ENCODE measurements at places on chromosomes 5 and 9.

DNA sequence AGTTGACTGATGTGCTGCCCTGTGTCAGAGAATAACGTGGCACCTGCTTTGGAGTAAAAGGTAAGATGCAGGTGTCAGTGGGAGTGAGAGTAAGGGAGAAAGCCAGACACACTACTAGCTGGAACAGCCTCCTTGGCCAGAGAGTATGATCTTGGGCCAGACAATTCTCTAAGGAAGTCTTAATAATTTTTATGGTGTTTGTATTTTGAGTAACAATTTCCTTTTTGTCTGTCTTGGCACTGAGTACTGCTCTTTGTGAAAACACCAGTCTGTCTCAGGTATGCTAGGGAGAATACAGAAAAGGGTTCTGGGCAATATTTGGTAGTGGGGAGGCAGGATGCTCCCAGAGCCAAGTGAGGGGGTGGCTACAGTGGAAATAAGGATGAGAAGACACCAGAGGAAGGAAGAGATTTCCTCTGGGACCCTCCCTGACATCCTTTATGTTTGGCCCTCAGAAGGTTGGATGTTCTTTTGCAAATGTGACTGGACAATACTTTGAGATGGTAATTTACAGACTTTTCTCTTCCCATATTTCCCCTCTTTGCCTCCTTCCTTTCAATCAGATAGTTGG, 20.6 kb upstream of the PRDM6 start:
- DNase-seq: no peak

DNA sequence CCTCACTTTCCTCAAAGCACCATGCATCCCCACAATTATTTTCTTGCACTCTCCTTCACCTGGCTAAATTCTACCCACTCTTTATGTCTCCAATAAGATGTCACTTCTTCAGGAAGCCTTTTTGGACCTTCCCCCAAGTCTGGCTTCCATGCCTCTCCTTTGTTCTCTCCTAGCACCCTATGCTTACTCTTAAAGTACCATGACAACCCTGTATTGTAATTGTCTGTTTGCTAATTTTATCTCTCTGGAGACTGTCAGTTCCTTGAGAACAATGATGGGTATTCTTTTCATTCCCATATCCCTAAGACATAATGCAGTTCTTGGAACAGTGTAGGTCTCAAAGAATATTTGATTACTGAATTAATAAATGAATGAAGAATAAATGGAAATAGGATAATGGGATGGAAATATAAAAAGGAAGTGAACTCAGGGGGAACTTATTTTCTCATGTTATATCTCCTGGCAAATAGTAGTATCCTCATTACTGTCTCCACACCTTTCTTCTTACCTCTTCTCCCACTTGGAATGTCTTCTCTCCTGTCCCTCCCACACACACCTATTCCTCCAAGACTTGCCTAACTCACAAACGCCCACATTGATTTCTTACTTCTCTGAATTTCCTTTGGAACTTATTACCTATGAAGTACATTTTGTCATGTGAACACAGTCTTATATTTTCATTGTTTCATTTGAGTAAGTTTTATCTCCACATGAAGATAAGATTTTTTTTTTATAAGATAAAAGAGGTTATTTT, 499.1 kb downstream of the NFIB start:
- DNase-seq: no peak

DNA sequence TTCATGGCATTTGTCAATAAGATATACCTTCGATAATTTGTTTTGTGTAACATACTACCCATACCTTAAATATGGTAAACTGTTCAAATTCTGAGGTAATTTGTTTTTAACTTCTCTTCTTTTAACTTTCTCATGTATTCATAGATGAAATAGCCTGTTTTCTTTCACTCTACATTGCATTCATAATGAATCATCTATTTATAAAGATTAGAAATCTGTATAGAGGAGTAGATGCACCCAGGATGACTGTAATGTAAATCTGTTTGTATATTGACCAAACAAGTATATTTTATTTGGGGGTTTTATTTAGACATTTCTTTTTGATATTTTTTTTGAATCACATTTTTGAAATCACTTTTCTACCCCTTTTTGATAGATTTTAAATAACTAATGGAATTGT, 144.6 kb downstream of the CD180 start:
- no peak for DNase-seq

DNA sequence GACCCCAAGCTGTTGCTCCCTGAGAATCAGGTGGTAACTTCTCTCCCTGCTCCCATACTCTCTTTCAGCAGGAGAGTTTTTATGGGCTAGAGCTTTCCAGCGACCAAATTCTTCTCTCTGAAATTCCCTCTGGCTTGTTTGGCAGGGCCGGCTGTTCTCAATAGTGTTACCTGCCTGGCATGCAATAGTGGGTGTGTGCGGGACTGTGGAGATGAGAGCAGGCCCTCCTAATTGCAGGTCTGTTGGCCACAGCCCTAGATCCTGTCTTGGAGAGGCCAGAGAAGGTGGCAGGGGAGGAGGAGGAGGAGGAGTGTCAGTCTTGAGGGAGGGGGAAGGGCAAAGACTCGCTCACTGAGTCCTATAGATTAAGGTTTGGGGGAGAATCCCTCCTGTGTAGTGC, 29.5 kb downstream of the AQP7 start:
- no peak for DNase-seq

GRCh38 chr9:121253821-121254501, 14.0 kb upstream of the GSN start:
- DNase-seq: peak; percentile 49

DNA sequence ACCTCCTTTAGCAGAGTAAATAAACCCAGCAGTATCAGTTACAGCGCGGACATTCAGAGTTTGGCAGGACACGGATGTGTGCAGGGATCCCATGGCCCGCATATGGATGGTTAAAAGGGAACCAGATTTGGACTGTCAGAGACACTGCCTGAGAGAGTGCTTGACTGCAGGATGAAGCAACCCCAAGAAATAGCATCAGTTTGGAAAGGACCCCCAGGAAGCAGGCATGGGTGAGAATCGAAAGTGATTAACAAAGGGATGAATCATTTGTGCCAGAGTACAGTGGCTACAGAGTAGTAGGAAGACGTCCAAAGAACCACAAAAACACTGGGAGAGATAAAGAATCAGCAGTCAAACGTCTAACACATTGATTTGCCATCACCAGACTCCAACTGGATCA, 5.5 kb downstream of the C7 start:
- DNase-seq: no peak

- DNase-seq: no peak
Measured at GRCh38 chr9:109986521-109986991, 206.6 kb downstream of the PALM2AKAP2 start.

GRCh38 chr9:8614926-8615440, 815.4 kb upstream of the DMAC1 start:
- no peak for DNase-seq

GRCh38 chr9:109171926-109172325, 4.9 kb upstream of the FRRS1L start:
- DNase-seq: no peak

- DNase-seq: no peak
Measured at GRCh38 chr9:109064963-109065702, 51.8 kb upstream of the CTNNAL1 start.

GRCh38 chr9:119101048-119101447, 268.2 kb downstream of the BRINP1 start:
- no peak for DNase-seq

DNA sequence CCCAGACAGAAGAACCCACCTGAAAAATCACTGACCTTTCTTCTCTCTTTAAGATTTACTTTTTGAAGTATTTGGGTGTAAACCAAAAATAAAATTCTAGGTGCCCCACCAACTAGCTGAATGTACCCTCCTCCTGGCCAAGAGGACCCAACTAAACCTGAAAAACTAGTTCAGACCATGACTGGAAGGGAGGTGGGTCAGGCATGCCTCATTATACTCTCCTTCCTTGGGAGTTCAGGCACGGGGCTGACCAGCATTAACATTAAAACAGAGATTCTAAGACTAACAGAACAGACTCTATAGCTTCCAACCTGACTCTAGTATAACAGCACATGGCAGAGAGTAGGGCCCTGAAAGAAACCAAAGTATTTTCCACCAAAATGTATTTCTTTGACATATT, 61.4 kb downstream of the CERT1 start:
- no peak for DNase-seq

DNA sequence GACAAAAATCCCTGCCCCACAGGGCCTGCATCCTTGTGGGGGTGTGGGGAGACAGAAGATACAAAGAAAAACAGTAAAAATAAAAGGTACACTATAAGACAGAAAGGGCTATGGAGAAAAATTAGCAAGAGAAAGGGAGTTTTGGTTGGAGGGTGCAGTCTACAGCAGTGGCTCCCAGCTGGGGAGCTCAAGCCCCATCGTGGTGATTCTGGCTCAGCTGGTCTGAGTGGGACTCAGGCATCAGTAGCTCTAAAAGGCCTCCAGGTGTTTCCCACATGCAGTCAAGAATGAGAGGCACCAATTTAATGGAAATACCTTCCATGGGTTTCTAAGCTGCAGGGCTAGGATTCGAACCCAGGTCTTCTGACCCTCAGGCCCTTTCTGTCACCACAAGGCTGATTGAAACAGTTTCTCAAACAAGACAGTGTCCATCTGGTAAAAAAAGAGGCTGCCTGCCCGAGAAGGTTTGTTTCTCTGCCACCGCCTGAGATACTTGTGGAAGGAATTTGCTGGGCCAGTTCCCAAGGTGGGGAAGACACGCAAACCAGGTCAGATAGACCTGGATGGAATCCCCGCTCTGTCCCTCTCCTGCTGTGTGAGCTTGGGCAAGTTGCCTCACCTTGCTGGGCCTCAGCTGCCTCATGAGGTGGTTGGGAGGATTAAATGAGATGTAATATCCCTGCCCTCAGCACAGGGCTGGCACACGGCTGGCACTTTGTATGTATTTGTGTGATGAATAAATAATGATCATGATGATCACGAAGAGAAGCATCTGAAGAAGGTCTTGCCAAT, 43.1 kb downstream of the COL27A1 start:
- no peak for DNase-seq

GRCh38 chr9:113516840-113517577, 53.5 kb downstream of the RGS3 start:
- DNase-seq: no peak

GRCh38 chr9:95574866-95575553, 58.2 kb upstream of the PTCH1 start:
- DNase-seq: no peak

GRCh38 chr5:149948993-149949392, 4.4 kb upstream of the PDE6A start:
- DNase-seq: no peak

DNA sequence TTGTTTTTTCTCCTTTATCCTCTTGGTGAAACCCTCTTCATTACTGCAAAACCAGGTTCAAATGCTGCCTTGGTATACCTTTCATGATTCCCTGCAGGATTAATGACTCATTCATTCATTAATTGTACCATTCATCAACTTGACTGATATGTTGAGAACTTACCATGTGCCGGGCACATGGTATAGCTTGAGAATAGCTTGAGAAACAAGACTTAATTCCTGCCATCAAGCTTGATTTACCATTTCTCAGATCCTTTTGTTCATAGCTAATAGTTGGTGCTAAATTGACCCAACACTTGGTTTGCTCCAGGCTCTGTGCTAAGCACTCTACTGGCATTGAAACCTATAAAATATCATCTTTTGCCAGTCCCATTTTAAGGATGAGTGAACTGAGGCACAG, 165.7 kb downstream of the YIPF5 start:
- no peak for DNase-seq

- no peak for DNase-seq
Measured at GRCh38 chr9:16460696-16461095, 409.8 kb downstream of the BNC2 start.

DNA sequence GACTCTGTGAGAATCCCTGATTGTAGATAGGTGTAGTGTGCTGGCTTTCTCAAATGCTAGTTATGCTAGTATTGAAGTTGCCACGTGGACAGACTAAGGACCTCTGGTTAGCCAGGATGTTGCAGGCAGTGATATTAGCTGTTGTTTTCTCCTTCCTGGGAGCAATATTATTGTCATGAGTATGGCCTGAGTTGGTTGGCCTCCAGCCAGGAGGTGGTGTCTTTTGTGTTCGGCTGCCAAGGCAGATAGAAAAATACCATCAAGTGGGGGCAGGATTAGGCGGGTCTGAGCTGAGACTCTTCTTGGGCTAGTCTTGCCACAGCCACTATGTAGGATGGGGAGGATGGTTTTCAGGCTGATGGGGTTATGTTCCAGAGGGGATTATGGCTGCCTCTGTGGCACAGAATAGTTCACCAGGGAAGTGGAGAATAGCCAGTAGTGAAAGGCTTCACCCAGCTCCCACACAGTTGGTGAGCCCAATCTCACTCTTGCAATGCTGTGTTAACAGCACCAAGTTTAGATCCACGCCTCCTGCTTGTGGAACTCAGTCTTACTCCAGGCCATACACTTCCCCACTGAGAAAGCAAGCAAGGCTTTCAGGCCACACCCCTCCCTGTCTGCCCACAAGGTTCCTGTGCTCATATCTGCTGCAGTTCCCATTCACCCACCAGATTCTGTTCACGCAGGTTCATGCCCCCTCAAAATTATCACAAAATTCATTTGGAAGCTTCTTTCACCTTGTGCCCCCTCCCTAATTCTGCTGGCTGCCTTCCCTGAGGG, 31.2 kb downstream of the GHR start:
- no peak for DNase-seq

DNA sequence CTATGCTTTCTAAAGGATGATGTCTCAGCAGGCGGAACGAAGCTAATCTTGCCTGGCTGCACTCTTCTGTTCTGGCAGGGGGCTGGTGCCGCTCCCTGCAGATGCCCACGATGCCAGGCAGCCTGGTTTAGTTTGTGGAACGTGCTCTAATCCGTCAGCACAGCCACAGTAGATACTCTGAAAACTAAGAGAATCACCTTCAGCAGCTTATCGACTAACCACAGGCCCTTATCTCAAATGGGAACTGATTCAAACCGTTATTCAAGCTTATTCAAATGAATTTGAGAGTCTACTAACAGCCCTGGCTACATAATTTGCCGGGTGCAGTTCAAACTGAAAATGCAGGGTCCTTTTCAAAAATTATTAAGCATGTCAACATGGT, 246.6 kb upstream of the ANKRD55 start:
- DNase-seq: peak; percentile 34

GRCh38 chr9:73753171-73753570, 601.5 kb downstream of the ANXA1 start:
- no peak for DNase-seq

GRCh38 chr5:61023131-61023530, 78.1 kb downstream of the NDUFAF2 start:
- DNase-seq: no peak

Data from pons (tissue), 1 donor.